Stimulated activated CD4-positive, alpha-beta T cell treated with anti-CD3 and anti-CD28 coated beads, Interleukin-4, amount 100 ng/mL, for 48 hours (primary cell): ENCODE measurements at places on chromosomes 13 and 19.
A peak's percentile ranks its signal among the peaks of the same experiment; 100 is the strongest.

- no peak for DNase-seq
Observed at GRCh38 chr13:78586706-78587105, 16.6 kb downstream of the POU4F1 start.

DNA sequence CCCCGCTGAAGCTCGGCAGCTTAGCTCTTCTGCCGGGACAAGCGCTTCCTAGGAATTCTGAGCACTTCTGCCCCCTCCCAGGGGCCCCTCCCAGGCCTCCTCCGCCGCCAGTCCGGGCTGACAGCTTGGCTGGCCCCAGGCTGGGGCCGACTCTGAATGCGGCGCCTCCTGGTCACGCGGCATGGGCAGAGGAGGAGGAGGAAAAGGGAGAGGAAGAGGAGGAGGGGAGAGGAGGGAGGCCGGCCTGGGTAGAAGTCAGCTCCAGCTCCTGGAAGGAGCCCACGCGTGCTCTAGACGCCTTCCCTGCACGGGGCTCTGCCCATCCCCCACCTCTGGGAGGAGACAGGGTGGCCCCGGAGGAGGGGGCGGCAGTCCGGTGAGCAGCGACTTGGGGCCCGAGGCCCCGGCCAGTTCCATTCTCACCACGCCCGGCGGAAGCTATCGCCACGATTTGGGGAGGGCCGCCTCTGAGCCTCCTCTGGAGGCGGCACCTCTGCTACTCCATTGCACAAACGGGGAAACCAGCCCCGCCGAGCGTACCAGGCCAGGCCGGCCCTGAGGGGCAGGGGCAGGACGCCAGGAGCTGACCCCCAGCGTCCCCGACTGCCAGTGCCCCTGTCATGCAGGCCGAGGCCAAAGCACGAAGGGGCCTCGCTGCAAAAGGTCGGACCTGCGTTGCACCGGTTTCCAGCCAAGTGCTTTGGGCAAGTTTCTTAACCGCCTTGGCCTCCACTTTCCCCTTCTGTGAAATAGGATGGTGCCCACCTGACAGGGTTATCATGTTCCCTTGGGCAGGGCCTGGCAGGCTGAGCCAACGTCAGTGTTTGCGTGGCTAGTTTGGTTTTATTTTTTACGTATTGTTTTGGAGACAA, 31.6 kb downstream of the CCNE1 start:
- no peak for DNase-seq

DNA sequence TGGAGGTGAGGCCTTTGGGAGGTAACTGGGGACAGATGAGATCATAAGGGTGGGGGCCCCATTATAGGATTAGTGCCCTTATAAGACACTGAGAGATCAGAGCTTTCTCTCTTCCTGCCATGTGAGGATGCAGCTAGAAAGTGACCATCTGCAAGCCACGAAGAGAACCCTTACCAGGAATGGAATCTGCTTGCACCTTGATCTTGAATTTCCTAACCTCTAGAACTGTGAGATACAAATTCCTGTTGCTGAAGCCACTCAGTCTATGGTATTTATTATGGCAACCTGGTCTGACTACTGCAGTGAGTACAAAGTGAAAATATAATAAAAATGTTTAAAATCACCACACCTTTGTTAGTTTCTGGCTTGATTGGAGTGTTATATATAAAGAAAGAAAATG, 388.0 kb downstream of the LMO7 start:
- DNase-seq: no peak

- no peak for DNase-seq
Observed at GRCh38 chr19:2049741-2050348, 1.2 kb downstream of the MKNK2 start.

DNA sequence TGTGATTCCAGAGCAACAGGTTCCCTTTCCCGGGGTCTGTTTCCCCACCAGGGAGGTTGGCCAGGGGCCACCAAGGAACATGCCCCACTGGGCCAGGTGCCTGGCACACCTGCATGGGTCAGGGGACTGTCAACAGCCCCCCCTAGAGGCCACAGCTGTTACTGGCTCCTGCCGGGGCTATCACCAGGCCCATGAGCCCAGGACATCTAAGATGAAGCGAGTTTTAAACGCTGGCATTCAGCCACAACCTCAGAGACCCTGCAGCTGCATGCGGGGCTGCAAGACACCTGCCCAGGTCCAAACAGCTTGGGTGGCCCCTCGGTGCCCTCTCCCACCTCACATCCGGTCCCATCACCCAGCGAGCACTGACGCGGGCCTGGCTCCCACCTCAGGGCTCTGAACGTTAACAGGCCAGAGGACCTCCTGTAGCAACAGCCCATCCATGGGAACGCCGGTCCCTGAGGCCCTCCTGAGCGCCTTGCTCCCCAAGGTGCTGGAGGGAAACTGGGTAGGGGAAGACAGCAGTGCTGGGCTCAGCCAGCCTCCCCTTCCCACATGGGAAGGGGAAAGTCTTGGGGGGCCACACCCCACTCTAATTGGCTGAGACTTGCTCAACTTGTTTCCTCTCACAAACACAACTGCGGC, 12.0 kb downstream of the KHSRP start:
- DNase-seq: peak; percentile 44

DNA sequence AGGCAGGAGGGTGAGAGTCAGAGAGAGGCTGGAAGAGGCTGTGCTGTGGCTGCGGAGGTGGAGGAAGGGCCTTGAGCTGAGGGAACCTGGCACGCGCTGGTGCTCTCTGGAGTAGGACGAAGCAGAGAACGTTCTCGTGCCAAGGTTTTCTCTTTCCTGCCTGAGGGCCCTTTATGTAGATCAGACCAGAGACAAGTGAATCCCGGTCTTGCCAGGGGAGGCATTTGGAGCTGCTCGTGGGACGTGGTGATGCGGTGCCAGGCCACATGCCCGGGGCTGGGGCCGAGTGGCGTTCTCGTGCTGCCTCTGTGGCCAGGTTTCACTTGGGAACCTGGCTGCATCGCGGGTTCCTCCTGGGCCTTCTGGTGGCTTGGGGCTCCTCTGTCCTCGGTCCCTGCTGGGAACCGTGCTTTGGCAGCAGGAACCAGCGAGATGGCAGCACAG, 54.2 kb downstream of the KDM4B start:
- no peak for DNase-seq

GRCh38 chr19:10998045-10998533, 37.3 kb downstream of the SMARCA4 start:
- DNase-seq: no peak

GRCh38 chr19:8131517-8131916, 17.9 kb downstream of the FBN3 start:
- no peak for DNase-seq

GRCh38 chr19:39177110-39177699, 19.6 kb upstream of the NCCRP1 start:
- DNase-seq: no peak

DNA sequence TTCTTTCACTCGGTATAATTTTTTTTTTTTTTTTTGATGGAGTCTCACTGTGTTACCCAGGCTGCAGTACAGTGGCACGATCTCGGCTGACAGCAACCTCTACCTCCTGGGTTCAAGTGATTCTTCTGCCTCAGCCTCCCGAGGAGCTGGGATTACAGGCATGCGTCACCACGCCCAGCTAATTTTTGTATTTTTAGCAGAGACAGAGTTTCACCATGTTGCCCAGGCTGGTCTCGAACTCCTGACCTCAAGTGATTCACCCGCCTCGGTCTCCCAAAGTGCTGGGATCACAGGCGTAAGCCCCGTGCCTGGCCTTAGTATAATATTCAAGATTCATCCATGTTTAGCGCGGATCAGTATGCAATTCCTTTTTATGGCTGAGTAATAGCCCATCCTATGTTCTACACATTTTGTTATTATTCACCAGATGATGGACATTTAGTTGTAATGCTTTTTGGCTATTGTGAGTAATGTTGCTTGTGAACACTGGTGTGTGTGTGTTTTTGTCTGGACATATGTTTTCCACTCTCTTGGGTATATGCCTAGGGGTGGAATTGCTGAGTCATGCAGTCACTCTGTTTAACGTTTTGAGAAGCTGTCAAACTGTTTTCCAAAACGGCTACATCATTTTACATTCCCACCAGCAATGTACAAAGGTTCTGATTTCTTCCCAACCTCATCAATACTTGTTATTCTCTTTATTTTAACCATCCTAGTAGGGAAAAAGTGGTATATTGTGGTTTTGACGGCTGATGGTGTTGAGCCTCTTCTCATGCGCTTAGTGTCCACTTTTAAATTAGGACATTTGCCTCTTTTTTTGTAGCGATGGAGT, 22.9 kb downstream of the PLEKHF1 start:
- DNase-seq: no peak
